ENCODE measurements at places on chromosomes 7 and 10.

DNA sequence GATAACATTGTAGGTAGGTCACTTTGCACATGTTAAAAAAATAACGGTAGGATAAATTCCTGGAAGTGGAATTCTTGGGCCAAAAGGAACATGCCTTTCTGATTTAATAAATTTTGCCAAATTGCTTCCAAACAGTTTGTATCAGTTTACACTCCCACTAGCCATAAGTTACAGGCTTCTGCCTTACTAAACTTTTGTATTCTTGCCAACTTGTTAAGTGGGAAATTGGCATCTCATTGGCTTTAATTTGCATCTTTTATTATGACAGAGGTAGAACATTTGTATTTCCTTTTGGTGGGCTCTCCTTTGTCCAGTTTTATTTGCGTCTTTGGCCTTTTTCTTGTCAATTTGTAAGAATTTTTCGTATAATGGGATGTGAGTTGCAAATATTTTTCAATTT is 38.3 kb upstream of the FAM180A start:
- no peak for DNase-seq

DNA sequence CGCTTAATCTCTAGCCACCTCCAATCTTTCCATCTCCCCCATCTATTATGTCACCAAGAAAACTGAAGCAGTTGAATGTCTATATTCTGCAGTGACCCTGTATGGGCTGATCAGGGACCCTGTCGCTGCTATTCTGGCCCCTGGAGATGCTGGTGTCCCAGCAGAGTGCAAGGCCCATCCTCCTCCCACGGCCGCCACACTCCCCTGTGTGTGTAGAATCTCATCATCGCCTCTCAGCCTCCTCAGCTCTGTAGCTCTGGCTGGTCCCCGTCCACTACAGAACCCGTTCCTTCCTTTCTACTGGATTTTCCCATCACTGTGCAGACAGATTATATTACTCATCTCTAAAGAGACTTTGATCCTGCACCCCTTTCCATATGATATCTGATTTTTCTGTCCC is 235.8 kb upstream of the PFKP start:
- no peak for DNase-seq

DNA sequence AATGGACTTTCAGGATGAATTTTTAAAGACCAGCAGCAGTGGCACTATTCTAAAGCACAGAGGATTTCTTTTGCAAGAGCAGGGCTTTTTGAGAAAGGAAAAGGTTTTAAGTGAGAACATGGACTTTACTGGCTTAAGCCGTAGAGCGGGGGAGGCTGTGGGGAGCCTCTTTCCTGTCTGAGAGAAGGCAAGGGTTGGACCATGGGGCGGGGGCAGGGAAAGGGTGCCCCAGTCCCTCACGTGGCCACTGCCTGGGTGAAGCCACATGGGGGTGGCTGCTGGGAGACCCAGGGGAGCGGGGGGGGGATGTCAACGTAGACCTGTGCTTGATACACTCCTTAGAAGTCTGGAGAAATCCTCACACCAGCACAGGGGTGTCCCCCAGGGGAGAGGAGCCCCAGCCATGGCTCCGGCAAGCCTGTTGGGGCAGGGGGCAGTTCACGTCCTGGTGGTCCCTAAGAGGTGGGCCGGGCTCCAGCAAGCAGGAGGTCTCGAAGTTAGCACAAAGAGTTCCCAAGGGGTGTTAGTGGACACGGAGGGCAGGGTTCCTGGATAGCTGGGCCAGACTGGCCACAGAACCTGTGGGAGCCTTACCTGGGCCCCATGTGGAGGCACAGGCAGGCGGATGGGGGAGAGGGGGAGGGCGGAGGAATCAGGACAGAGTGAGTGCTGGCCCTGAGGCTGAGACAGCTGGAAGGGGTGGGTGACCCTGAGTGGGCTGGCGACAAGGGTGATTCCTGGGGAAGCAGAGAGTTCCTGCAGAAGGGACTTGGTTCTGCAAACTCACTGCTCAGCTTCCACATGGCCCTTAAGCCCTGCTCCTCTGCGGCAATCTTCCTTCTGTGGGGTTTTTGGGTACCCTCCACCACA is 36.9 kb upstream of the ELFN1 start:
- no peak for DNase-seq

DNA sequence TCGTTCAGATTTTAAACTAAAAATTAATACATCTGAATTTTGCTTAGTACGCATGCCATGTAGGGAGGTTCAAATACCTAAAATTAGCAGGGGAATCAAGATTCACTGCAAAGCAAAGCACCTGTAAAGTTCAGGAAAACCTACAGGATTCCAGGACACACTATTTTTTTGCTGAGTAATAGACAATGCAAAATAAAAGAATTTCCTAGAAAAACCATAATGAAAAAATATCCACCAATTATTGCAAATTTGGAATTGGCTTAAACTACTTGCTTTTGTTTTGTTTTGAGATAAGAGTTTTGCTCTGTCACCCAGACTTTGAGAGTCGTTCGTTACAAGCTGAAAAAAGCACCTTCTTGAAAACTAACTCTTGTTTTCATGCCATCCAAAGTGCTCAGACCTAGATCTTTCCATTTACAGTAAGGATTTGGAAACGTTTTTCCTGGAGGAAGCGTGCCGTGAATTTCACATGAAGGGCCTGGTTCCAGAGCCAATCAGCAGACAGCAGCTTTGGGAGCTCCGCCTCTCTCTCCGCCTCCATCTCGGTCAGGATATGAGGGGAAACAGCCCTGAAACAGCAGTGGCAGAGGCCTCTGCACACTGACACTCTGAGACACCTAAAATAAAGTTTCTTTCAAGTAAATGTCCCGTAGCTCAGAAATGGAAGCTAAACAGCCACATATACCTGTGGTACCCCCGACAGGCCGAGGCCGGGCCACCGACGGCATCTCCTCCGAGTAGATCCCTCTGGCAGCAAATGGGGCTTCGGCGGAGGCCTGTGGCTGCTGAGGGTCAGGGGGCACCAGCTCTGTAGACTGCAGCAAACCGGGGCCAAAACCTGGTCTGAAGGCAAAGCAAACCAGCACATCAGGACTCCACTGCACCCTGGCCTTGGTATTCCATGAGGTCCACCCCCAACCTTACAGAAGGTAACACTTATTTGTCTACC is 45.9 kb upstream of the ATP6V0A4 start:
- no peak for DNase-seq

- DNase-seq, result no peak
These were observed 33.4 kb downstream of the AKAP9 start for GRCh38 chr7:91974066-91974465.

DNA sequence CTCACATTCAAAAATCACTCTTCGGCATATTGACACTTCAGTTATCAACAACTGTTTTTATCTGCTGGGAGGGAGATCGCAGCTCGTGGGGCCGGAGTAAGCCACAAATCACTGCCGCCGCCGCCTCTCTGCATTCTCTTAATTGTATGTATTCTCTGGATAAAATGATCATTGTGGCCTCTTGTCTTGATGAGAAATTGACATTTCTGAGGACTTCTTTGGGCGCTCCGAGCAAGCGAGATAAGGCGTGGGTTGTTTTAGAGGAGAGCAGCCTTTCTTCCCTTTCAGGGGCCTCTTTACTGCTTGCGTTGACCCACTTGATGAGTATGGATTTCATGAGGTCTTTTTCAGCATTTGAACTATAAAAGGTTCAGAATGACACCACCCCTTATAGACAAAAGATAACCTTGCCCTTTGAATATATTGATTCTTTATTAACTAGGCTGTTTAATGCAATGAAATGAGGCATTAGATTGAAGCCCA is 130.6 kb downstream of the EBF3 start:
- no peak for DNase-seq

GRCh38 chr7:47691988-47692387 is 110.1 kb upstream of the TNS3 start:
- DNase-seq, result no peak

DNA sequence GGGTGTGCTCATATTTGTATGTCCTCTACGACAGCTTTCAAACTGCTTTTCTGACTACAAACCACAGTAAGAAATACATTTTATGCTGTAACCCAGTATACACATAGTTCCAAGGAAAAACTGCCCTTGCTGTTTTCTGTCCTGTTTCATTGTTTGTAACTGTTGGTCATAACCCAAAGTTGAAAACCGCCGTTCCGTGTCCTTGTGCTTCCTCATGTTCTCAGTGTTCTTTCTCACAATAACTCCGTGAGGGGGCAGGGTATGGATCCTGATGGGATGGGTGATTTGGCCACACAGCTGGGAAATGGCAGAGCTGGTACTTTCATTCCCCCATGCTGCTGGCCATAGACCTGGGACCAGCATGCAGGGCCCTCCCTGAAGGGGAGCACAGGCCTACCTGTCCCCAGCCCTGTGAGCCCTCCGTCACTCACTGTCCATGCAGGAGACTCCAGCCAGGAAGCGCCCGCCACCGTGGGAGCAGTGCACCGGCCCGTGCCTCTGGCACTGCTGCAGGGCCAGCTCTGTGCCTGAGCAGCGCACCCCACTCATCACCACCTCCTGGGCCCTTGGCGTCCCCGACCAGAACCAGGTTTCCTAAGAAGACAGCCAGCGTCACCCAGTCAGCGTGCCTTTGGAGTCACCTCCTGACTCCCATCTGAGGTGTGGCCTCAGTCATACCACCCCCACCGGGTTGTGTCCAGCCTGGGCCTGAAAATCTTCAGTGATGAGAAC is 12.7 kb downstream of the LOXL4 start:
- DNase-seq, result no peak

DNA sequence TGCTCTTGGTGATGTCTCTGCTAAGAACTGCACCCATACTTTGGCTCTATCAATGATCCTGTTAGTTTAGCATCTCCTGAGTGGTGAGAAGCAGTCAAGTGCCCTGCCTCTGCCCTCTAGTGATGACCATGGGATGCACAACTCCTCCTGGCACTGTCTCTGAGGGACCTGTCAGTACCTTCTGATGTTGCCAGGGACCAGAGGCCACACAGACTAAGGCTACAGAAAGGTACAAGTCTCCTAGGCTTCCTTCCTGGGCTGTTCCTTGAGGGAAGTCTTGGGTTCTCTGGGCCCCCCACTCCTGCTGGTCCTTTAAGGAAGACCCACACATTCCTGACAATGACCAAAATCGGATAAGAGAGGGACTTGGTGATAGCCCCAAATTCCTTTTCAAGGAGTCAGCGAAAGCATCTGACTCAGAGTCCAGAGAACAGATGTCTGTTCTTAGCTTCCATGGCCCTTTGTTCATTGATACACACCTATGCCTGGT is 15.3 kb downstream of the NKX2-3 start:
- DNase-seq, result no peak

DNA sequence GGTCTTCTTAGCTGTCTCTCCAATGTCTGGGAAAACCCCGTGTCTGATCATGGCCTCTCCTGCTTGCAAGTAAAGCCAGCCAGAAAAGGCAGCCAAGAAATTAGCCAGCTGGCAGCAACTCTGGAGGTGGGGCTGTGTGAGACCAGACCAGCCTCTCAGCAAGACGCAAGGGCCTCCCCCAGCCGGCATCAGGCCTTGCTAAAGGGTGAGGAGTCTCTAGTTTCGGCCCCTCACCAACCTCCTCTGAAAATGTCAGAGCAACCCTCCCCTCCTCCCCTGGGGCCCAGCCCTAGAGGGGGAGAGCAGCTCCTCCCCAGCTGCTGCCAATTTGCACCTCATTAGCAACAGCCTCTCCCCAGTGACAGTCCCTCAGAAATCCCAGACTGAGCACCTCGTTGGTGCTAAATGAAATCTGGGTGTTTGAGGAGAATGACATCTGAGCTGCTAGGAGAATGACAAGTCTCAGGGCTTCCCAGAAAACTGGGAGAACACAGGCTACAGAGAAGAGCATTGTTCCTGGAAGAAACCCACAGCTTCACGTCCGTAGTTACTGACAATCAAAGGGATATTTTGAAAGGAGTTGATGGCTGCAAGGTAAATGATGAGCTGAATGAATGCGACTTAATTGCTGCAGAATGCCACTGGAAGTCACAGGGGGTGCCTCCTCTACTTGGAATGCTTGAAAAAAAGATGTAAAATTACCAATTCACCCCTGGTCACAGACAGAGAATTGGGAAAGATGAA is 25.9 kb downstream of the DGKI start:
- DNase-seq, result no peak

DNA sequence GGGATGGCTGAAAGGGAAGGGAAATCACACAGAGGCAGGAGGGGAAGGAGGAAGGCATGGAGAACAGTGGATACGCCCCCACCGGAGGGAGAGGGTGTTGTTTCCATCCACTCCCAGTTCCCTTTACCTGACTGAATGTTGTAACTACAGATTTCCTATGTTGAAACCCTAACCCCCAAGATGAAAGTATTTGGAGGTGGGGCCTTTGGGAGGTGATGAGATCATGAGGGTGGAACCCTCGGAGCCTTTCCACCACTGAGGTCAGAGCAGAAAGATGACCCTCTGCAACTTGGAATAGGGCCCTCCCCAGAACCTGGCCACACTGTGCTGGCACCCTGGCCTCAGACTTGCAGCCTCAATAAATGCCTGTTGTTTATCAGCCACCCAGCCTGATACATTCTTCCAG is 48.6 kb upstream of the CNPY1 start:
- no peak for DNase-seq

DNA sequence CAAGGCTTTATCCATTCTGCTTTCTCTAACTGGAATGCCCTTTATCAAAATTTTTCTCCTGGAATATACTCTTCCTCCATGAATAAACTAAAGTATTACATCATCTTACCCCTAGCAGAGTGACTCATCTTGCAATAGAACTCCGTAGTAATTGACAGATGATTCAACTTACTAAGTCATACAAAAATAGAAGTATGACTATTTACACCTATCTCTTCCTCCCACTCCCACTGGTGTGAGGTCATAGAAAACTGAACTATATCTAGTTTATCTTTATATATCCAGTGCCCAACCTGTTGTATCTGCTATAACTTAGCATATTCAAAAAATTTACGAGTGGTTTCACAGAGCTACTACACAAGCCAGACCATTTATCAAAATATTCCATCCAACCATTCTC is 26.1 kb downstream of the ABCB1 start:
- no peak for DNase-seq

DNA sequence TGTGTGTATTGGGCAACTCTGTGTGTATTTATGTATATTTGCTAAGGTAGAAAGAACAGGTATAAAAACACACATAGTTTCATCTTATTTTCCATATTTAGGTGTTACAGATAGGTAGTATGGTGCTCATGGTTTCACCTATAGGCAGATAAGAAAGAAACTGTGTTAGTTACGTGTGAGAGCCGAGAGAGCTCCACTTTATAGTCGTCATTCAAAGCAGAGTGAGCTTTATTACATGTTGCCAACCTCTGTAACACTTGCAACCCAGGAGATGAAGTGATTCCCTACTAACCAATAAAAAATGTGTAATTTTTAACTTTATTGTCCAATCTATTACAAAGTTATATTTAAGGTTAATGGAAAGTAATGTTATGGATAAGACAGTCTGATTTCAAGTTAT is 121.3 kb downstream of the AGMO start:
- no peak for DNase-seq

DNA sequence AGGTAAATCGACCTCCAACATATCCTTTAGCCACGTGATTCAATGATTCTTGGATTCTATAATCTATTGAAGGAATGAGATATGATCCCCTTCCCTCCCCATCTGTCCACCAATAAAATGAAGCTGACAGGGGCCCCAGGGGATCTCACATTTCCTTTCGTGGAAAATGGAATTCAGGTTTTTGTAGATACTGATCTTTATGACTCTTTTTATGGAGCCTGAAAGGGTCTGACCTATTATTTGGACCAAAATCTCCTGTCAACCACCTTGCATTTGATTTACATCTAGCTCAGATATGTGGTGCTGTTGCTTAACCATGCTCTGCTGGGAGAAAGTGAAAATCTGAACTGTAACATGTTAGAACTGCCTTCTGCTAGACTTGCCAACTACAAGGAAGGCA is 234.0 kb upstream of the CXCL12 start:
- no peak for DNase-seq

- no peak for DNase-seq
These were observed 3.3 kb downstream of the IMMP2L start for GRCh38 chr7:111558991-111559390.
